Femur (tissue), 1 donor: ENCODE measurements at places on chromosomes 3 and 15.

DNA sequence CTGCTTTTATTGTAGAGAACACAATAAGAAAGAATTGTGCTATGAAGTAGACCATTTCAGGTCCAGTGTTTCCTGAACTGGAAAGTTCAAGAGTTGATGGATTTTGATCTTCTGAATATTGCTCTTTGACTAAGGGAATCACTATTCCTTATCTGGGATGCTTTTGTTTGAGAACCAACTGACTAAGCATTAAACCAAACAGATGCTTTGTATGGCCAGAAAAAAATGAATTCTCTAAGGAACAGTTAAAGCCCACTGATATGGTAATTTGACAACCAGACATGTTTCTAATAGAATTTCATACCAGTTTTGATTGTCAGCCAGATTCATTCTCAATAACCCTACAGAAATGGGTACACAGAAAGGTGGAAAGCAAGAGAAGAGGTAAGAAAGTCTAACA, 67.5 kb upstream of the CADPS start:
- no peak for DNase-seq

DNA sequence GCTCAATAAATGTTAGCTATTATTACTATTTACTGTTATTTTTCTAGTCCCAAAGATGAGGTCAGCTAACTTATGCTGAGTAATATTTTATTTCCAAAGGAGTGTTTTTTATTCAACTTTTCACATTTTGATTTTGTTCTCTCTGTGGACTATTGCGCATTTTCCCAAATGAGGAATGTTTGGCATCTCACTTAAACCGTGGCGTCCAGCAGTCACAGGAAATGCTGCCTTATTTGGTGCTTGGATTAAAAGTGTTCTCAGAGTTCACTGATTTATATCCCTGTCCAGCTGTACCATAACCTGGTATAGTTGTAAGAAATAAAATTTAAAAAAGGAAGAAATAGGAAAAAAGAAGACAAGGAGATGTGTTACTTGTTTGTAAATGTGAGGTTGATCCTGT, 166.8 kb downstream of the THSD4 start:
- DNase-seq: peak; percentile 35

DNA sequence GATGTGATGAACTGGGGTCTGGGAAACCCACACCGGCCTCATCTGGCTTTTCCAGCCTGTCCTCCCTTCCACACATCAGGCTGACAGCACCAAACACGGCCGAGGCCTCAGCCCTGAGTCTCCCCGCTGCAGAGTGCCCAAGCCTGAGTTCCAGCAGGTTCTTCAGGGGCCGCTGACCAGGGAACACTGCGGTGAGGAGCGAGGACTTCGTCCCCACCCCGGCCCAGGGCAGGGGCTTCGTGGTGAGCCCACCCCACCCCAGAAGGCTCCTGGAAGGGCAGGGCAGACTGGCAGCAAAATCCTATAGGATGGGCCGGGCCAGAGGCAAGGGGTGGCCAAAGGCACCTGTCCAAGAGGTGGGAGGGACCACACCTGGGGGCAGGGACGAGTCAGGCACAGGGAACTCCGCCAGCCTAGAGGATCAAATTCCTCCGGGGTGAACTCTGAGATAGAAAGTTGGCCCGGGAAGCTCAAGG, at the start of gene SLC51A:
TSS of gene SLC51A (plus strand) at position 446 of the 476 bp plus-strand sequence. CDS start 179 bp downstream, outside the sequence.
- DNase-seq: no peak

- DNase-seq: no peak
Measured at GRCh38 chr3:2948882-2949281, 161.3 kb downstream of the IL5RA start.

DNA sequence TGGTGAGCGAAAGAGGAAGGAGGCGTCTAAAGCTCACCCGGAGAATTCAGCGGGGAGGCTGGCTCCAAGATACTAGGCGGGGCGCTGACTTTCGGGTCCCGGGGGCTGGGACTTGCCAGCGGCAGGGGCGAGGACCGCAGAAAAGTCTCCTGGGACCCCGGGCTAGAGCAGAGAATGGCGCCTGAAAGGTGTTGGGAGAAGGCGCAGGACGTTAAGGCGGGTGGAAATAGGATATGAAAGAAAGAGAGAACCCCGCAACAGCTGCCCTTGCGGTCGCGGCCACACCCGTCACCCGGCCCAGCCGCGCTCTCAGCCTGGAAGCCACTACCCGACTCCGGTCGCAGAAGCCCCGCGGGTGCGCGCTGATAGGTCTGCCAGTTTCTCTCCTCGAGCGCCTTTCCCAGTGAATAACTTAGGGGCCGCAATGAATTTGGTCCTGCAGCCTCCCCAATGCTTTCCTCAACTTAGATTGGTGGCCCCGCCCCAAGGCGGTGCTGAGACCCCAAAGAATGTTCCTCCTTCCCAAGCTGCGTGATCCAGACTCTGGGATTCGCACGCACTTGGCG, 604 bp downstream of the LTK start:
- DNase-seq: peak; percentile 38

- DNase-seq: no peak
Measured at GRCh38 chr3:169497567-169498257, 165.8 kb downstream of the MECOM start.

GRCh38 chr3:96236522-96236921, 577.9 kb upstream of the EPHA6 start:
- DNase-seq: no peak

DNA sequence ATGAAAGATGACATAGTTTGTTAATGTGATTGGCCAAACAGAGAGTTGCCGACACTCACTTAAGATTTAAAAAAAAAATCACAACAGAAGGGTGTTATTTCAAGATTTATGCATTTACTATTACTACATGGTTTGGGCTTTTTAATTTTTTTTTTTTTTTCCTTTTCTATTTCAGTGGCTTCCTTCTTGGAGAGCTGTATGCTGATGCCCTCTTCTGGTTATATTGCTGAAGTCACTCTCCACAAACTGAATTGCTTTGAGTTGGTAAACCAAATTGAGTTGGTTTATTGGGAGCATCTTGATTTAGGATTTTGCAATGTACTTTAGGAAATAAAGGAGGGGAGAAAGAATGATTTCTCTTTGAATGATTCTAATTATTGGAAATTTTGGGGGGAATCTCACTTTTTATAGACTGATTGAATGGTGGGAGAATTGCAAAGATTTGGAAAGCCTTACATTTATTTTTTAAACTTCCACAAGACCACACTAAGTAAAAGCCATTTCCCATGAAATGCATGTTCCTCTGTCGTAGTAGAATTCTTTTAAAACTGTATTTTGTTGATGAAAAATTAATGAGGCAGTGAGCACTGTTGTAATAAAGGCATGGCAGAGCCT, 186.6 kb upstream of the FEZF2 start:
- no peak for DNase-seq

DNA sequence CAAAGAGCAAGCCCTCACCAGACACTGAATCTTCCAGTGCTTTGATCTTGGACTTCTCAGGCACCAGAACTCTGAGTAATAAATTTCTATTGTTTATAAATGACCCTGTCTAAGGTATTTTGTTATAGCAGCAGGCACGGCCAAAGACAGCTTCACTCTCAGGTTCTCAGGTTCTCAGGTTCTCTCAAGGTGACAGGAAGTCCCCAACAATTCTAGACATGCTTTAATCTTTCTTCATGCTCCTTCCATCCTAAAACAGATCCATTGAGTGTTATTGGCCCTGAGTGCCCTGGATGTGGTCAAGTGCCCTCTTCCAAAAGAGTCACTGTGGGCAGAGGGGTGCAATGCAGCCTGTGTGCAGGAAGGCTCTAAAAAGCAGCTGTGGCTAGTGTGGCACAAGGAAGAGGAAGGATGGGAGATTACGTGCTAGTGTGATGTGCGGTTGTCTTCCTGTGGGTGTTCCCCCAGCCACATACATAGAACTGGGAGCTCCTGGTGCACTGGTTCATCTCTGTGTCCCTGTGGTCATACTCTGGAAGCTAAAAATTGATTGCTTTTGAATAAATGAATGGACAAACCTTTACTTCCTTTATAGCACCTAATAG, 11.0 kb upstream of the RAB7A start:
- DNase-seq: no peak

DNA sequence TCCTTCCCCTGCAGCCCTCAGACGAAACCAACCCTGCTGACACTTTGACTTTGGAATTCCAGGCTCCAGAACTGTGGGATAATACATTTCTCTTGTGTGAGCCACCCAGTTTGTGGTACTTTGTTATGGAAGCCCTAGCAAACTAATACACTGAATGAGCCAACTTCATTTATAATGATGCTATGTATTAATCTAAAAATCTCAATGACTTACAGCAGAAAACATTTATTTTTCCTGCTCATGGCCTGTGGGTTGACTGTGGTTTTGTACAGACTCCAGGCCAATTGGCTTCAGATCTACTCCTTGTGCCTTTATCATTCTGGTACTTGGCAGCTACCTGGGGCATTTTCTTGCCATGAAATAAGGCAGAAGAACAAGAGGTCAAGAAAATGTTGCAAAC, 152.4 kb downstream of the EBLN2 start:
- DNase-seq: no peak

GRCh38 chr15:87631093-87631492, 625.4 kb downstream of the NTRK3 start:
- no peak for DNase-seq

- no peak for DNase-seq
Measured at GRCh38 chr3:140216249-140216648, 281.3 kb downstream of the CLSTN2 start.

- no peak for DNase-seq
Measured at GRCh38 chr3:49567406-49567805, 13.1 kb downstream of the BSN start.

- peak; percentile 11 for DNase-seq
Measured at GRCh38 chr3:128327606-128328031, 139.1 kb downstream of the DNAJB8 start.

DNA sequence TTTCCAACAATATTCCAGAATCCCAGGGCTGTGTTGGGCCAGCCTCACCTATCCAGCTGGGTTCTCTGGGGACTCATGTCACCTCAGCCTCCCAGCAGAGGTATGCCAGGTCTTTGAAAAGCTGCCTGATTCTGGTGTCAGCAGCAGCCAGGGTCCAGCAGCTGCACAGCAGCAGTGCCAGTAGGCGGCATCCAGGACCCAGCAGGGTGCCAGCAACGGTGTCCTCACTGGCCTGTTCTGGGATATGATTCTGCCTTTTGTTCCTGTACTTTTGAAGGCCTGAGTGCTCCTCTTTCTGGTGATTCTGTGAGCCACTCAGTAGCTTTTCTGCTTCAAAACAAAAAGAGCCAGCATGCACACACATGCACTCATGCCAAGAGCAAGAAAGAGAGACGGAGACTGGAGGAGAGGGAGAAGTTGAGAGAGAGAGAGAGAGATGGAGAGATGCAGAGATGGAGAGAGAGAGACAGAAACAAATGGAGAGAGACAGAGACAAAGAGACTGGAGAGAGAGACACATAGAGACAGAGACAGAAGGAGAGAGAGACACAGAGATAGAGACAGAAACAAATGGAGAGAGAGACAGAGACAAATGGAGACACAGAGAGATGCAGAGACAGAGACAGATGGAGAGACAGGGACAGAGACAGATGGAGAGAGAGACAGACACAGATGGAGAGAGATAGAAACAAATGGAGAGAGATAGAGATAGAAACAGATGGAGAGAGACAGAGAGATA, 205.7 kb downstream of the UACA start:
- no peak for DNase-seq

DNA sequence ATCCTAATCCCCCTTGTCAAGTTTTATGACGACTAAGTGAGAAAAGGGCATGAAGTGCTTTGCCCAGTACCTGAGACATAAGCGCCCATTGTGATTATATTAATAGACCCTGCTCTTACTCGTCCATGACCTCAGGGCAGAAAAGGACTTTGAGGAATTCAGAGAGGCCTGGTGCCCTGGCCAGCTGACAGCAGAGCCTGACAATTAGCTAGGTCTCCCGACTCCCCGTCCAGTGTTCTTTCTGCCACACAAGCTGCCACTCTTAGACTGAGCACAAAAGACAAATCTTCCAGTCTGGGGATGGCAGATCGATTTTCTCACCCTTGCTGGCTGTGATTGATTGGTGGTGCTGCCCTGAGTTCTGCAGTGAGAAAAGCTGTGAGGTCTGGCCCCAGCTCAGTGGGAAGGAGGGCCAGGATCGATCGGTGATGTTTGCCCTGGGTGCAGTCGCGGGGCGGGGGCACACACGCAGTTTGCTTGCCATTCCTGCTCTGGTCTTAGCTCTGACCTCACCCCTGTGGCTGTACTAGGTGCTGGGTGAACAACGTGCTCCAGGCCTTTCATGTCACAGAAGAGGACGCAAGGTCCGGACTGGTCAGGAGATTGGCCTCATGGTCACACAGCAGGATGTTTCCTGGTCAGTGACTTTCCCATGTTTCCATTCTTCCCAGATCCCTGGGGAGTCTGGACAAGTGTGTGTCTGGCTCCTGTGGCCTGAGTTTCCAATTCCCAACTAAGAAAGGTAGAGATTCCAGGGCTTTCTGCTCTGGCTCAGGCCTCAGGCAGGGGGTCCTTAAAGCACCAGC, 67.4 kb upstream of the TLE3 start:
- no peak for DNase-seq

DNA sequence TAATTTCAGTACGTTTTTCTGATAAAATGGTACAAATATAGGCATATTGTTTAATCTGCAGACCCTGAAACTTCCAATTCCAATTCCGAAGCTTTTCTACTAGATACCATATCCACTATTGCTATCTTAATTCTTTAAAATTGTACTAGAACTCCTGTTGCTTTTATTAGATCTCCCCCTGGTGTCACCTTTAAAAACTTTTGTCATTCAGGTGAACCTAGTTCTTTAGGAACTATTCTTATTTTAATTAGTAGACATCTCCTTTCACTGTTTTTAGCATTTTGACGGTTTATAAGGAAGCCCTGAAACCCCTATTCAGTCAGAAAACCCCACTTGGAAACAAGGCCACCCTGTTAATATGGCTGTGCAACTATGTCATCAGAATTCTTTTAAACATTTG, 22.3 kb downstream of the C2CD4B start:
- no peak for DNase-seq

DNA sequence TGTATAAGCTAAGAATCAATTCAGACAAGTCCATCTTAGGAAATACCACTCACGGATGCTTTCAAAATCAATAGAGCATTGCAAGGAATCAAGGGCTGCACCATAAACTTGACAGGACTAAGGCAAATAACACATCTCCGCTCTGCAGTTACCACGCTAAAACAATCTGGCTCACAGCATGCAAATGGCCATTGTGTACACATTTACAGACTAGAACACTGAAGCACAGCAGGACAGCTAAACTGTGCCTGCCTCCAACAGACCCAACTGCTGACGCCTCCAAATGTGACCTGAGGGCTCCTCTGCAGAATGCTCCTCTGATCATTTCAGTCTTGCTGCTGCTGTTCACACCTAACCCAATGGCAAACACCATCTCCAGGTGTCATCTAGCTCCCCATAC, 104.3 kb downstream of the MEX3B start:
- DNase-seq: no peak

DNA sequence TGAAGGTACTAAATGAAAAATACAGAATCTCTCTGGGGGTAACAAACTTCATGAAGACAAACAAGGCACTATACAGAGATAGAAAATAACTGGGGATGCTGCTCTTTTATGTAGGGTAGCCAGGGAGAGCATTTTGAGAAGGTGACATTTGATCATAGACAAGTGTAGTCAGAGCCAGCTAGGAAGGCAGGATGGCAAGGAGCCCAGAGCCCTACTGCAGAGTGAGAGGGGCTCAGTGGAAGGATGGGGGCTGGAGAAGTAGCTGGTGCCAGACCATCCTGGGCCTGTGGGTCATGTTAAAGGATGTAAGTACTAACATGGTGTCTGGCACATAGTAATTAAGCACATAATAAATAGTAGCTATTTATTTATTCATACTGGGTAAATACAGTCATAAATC, 133.6 kb downstream of the MEIS2 start:
- DNase-seq: no peak
